Endothelial cell (in vitro differentiated cells): ENCODE measurements at places on chromosomes 2 and 18. TPM values are rescaled to one million over a fixed set of nuclear protein-coding genes. Genes with fewer than 3 reads are reported as not detected.

NEURL3 gene
- total RNA-seq = not detected

DNAJC5G gene
- not detected for total RNA-seq

RSAD2 gene
- total RNA-seq = 0.28 TPM

PRSS56 gene
- not detected for total RNA-seq

FOXI3 gene
- 0.69 TPM for total RNA-seq

VWC2L gene
- not detected for total RNA-seq

SH3YL1 gene
- total RNA-seq = 35.8 TPM

NEB gene
- 0.64 TPM for total RNA-seq

ARL6IP6 gene
- total RNA-seq = 22.7 TPM

GAREM2 gene
- total RNA-seq = 4.6 TPM

CD8B gene
- total RNA-seq = not detected

GAREM1 gene
- total RNA-seq = 1.2 TPM

TCF4 gene
- 175 TPM for total RNA-seq

CCDC68 gene
- 0.87 TPM for total RNA-seq

UBXN4 gene
- 101 TPM for total RNA-seq

DRC1 gene
- 0.36 TPM for total RNA-seq

MGAT4A gene
- 7.3 TPM for total RNA-seq

SOWAHC gene
- total RNA-seq = 2.2 TPM

TRAPPC8 gene
- total RNA-seq = 40.7 TPM

UGT1A6 gene
- total RNA-seq = not detected

FZD7 gene
- 42.2 TPM for total RNA-seq

LYG2 gene
- total RNA-seq = 1.7 TPM

TTR gene
- not detected for total RNA-seq

ZNF512 gene
- total RNA-seq = 30.1 TPM

PRKAG3 gene
- total RNA-seq = not detected

DPYSL5 gene
- total RNA-seq = 0.23 TPM

OSR1 gene
- 0.26 TPM for total RNA-seq

REG3G gene
- not detected for total RNA-seq

CDH7 gene
- total RNA-seq = 0.44 TPM
